D341Med (cell line): ENCODE measurements at places on chromosomes 16 and 17.

DNA sequence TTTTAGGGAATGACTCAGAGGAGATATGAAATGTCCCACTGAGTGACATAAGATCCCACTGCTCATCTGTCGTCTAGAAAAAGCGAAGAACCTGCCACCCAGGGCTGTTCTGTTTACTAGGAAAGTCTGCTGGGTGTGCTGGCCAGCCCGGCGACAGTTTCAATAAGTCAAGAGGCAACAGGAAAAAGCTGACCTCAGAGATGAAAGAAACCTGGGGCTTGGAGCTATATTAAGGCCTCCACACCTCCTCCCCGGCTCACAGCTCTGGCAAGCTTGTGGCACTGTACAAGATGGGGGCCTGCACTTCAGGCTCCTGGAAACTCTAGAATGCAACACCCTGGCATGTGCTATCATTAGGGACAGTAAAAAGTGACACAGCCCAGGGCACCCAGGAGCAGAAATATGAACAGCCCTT lies 10.6 kb downstream of the ZFHX3 start:
- no peak for DNase-seq

- DNase-seq, result peak; percentile 87
Observed at GRCh38 chr17:31425282-31426040, 34.0 kb downstream of the RAB11FIP4 start.

- peak; percentile 7 for DNase-seq
Observed at GRCh38 chr17:59327121-59327980, 4.1 kb upstream of the YPEL2 start.

DNA sequence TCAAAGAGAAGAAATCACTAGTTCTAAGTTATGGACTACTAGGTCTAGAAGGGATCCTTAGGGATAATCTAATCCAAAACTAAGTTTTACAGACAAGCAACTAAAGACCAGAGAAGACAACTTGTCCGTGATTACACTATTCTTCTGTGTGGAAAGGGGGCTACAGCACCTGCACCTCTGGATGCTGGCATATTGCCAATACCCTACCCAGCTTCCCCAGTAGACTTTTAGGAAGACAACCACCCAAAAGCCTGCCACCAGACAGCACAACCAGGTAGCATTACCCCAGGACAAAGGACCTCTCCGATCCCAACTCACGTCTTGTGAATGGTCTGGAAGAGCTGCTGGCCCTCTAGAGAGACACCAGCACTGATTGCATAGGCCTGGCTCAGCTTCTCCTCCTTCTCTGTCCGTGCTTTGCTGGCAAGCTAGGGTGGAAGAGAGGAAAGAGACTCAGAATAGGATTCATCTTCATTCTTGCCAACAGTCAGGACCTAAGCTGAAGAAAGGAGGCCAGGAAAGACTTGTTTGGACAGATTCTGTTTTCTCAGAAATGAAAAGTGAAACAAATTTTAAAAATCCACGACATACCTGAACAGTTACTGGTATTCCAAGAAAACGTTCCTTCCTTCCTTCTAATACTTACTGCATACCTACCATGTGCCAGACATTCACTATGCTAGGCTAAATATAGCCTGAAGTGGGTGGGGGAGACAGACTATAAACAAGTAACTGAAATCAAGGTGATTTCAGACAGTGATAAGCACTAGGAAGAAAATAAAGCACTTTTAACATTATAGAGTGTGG lies 25.3 kb upstream of the TMEM101 start:
- DNase-seq, result no peak

DNA sequence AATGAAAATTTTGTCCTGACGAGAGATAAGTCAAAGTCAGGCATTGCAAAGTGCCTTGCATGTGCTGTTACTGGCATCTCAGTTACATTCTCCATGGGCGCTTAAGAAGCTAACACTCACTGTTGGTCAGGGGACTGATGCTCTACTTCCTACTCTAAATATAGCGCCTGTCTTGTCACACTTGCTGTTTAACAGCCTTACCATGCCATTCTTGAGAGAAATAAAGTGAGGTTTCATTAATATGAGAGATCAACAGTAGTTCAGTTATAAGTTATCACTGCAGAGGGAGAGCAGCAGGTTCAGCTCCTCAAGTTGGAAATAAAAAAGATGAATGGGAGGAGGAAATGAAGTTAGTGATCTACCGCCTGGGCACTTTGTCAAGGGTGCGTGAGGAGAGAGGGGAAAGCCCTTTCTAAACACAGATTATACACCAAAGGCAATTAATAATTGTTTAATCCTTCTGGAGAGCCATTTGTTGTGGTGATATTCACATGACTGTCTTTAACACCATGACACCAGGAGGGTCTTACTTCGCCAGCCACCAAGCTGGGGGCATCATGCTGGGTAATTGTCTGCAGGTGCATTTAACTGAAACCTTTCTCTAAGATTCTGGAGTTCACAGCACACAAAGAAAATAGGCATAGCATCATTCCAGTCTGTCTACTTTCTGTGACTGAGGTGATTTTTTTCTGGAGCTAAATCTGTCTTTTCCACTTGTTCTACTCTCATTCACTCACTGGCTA lies 568.7 kb upstream of the HSBP1 start:
- DNase-seq, result no peak

DNA sequence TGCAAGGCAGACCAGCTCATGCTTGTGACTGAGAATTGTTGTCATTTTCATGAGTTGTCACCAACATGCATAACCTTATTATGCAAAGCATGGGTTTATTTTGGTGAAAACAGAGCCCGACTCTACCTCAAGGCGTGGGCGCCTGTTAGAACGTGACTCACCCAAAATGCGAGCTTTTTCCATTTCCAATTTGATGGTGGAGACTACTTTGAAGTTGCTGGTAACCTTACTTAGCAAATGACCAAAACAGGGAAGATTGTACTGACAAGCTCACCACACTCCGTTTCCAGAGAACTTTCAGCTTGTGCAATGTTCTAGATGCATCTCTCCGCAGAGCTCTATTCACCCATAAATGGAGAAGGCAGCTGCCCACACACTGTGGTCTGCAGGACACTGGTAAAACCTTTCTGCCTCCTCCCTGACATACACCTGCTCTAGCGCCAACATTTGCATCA lies 284.5 kb downstream of the MAF start:
- DNase-seq, result no peak

DNA sequence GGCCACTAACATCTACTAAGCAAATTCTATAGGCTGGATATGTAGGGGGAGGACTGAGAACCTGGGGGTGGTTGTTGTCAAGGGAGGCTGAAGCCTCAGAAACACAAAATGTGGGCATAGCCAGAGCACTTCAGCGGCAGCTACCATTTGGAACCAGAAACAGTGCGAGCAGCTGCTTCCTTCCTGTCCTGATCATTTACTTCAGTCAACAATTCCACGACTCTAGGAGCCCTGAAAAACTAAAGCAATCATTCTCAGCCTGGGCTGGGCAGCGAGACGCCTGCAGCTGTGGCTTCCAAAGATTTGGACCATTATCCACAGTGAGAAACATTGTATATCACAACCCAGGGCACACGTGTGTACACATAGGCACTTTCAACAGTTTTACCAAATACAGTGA lies 93.9 kb upstream of the WSCD1 start:
- DNase-seq, result no peak
